ENCODE measurements at places on chromosomes 6 and 20.

DNA sequence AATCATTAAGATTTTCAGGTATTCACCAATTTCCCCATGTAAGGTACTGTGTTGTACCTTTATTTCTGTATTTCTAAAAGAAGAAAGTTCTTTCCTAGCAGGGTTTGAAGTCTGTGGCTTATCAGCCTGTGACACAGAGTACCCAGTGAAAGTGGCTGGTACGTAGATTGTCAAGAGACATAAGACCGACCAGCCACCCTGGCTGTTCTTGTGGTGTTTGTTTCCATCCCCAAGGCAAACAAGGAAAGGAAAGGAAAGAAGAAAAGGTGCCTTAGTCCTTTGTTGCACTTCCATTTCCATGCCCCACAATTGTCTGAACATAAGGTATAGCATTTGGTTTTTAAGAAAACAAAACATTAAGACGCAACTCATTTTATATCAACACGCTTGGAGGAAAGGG is 40.6 kb upstream of the SMIM28 start:
- DNase-seq = no peak

GRCh38 chr20:60313191-60313590 is 355.0 kb downstream of the CDH26 start:
- DNase-seq = no peak

DNA sequence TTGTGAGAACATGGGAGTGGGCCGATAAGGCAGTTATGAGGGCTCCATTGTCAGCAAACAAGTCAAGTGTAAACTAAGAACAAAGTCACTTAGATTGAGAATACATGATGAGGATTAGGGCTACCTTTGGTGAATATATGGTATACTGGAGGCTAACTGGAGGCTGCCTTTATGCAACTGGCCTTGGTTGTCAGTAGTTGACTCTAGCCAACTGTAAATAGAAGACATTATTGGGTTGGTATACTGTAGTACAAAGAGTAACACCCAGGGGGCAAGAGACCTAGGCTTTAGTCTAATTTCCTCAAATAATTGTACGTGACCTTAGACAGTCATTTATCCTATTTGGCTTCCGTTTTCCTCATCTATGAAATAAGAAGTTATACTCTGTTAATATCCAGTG is 235.2 kb downstream of the ARID1B start:
- no peak for DNase-seq

GRCh38 chr20:53869466-53870258 is 200.7 kb downstream of the BCAS1 start:
- peak; percentile 84 for DNase-seq

GRCh38 chr6:75830959-75831885 is 82.2 kb downstream of the MYO6 start:
- DNase-seq = no peak

DNA sequence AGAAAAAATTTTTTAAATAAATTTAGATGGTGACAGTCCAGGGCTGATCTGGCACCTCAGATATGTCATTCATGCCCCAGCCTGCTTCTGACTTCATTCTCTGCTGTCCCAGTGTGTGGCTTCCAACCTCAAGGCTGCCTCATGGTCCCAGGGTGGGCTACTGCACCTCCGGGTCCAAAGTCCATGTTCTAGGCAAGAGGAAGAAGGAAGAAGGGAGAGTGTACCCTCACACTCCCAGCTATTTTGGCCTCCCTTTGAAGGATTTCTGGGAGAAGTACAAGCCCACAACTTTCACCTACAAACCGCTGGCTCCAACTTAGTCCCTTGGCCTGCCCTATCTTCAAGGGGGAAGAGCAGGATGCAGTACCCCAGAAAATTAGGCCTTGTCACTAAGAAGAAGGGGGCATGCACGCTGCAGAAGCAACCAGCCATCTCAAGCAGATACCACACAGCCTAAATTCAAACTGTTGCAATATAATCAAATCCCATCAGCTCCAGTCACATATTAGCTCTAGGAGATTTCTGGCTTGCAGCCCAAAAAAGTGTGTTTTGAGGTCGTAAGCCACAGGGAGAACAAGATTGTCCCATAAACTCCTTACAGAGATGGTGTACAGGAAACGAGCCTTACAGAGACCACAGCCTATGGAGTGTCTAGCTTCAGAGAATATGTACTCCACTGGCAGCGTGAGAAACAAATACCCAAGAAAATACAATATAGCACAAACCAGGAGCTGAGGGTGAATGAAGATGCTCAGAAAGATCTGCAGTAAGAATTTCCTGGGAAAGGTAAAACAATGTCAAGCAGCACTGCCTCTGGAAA is 906 bp upstream of the BTN3A2 start:
- DNase-seq = no peak

DNA sequence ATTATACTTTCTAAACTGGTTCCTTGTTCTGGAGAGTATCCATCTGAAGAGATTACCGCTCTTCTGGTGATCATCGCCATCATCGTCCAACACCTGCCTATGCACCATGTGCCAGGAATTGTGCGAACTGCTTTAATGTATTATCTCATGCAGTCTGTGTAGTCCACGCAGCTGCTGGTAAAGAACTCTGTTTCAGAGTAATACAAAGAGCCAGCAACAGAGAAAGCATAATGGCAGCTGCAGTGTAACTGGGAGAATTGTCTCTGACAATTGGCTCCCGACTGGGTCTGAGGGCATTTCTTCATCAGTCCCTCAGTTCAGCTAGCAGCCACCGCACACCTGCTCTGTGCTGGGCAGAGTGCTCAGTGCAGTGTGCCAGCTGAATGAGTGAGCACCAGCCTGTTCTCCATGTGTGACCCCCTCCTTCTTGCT is 383.4 kb downstream of the GRIK2 start:
- DNase-seq = no peak

DNA sequence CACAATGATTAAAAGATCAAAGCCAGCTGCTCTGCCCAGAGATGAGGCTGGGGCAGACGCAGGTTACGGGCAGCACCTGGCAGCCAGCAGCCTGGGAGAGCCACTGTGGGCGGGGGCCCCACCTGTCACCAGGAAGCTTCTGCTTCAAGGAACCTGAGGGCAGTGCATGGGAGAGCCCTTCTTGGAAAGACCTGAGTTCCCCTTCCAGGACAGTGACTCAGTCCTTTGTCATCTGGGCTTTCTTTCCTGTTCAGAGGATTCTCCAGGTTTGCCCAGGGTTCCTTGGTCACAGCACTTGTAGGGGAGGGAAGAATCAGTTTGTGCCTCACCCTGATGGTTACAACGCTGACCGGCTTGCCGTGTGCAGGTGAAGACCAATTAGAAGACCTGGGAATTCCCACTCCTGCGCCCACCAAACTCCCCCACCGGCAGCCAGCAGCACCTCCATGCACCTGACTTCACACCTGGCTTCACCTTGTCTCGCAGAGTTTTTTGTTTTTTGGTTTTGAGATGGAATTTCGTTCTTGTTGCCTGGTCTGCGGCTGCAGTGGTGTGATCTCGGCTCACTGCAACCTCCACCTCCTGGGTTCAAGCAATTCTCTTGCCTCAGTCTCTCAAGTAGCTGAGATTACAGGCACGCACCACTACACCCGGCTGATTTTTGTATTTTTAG is 2.0 kb downstream of the ZBP1 start:
- DNase-seq = no peak

- no peak for DNase-seq
Measured at GRCh38 chr6:64727075-64727474, 980.0 kb downstream of the EYS start.

GRCh38 chr20:51013577-51014330 is 9.2 kb downstream of the KCNG1 start:
- DNase-seq = no peak

- no peak for DNase-seq
Measured at GRCh38 chr6:111734068-111735061, 128.7 kb upstream of the TRAF3IP2 start.

GRCh38 chr6:157788180-157788579 is 34.9 kb upstream of the SNX9 start:
- no peak for DNase-seq

GRCh38 chr6:157621406-157621805 is 201.6 kb upstream of the SNX9 start:
- no peak for DNase-seq

GRCh38 chr6:41872147-41872546 is 23.0 kb downstream of the USP49 start:
- DNase-seq = no peak

DNA sequence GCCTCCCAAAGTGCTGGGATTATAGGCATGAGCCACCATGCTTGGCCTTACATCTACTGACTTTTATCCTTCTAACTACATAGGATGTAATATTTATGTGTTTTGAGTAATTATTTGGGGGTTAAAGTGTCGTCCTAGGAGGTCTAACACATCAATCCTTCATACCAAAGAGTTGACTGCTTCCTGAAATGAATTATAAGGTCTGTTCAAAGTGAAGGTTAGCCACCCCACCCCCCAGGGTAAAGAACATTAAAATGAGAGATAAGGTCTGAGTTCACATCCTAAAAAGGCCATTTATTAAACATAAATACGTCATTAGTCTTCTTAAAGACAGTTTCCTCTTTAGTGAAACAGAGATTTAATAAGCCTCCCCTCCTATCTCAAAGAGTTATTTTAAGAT is 33.8 kb downstream of the TNFAIP3 start:
- DNase-seq = no peak

- DNase-seq = no peak
Measured at GRCh38 chr6:1701668-1702353, 92.1 kb downstream of the FOXC1 start.

DNA sequence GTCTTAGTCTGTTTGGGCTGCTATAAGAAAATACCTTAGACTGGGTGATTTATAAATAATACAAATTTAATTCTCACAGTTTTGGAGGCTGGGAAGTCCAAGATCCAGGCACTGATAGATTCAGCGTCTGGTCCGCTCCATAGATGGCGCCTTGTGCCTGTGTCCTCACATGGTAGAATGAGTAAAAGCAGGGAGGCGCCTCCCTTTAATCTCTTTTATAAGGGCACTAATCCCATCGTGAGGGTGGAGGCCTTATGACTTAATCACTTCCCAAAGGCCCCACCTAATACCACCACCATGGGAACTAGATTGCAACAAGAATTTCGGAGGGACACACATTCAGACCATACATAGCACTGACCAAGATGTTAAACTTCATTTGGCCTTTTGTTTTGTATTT is 91.2 kb upstream of the TMEM181 start:
- DNase-seq = no peak

DNA sequence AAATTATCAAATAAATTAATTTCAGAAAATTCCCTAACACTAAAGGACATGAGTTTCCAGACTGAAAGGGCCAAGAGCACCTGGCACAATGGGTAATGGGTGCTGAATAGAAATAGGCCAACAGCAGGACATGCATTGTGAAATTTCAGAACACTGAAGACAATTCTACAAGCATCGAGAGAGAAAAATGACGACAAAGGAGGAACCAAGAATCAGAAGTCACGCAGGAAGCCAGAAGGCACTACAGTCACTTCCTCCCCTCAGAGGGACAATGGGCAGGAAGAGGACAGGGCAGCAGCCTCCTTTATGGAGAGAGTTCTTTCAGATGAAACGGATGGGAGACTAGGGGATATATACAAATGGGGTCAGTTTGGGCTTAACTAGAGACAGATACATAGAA is 29.6 kb downstream of the PCNA start:
- DNase-seq = no peak

DNA sequence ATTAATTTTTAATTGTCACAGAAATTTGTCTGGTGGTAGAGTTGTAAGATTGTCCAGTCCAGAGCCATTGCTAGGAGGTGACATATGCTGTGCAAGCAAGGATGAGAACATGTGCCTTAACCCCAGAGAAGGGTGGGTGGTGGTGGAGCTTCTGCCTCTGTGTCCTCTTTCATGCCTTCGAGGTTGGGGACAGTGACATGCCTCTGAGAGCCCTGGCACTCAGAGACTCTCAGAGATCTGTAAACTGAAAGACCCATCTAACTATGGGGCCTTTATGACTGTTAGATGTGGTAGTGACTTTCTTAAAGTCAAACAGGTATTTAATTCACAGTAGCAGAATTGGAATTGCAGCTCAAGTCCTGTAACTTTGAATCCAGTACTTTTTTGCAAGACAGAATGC is 132.4 kb downstream of the JARID2 start:
- no peak for DNase-seq

- no peak for DNase-seq
Measured at GRCh38 chr20:49964964-49965780, 17.6 kb upstream of the SNAI1 start.

DNA sequence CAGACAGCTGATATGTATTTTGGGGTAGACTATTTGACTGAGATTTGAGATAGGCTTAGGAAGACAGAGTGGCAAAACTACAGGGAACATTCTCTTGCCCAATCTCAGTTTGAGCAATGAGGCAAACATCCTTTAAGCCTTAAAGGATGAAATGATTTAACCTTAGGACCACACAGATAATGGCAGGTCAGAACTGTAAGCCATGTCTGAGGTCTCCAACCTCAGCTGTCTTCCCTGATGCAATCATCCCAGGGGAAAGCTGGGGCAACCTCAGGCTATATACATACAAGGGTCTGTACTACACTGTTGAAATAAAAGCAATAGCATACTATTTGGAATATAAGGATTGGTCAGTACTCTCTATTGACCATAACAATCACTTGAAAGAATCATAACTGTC is 83.8 kb upstream of the NUP153 start:
- no peak for DNase-seq

- no peak for DNase-seq
Measured at GRCh38 chr6:113653275-113653674, 203.9 kb upstream of the MARCKS start.

DNA sequence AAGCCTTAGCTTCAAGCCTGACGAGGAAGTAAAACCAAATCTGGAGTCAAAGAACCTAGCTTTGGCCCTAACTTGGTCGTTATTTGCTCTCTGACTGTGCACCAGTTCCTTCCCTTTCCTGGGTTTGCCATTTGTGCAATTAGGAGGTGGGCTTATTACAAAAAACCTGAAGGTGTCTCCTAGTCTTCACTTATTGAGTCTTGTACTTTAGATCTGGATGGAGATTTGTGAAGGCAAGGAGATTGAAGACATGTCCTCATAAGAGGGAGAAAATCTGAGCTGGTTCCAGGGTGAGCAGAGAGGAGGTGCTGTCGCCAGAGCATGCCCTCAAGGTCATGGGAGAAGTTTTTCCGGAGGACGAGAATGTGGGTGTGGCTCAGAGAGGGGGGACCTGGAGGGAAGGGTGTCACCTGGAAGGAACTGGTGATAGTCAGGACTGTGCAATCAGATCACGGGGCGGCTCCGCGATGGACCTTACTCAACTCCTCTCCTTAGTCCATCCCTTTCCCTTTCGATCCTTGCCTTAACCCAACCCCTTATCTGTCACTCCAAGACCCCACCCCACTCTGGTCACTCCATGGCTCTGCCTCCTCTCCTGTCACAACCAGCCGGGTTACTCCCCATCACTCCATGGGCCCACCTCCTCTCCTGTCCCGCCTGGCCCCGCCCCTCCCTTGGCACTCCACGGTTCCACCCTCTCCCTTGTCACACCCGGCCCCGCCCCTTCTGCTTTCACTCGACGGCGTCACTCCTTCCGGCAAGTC is 588 bp upstream of the ACSS2 start:
- peak; percentile 95 for DNase-seq

DNA sequence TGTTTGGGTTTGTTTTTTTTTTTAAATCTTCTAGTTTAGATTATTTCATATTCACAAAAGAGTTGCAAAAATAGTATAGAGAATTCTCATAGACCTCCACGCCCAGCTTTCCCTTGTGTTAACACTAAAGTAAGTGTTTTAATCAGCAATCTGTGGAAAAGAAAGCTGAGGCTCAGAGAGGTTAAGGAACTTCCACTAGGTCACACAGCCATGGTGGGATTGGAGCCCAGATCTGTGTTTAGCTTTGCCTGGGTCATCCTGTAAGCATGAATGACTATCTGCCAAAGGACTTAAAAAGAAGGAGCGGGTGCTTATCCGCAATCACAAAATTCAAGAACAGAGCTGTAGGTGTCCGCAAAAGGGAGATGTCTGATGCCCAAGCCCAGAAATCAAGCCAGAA is 60.5 kb downstream of the EDN3 start:
- DNase-seq = no peak

GRCh38 chr20:63381781-63382431 is 20.8 kb upstream of the CHRNA4 start:
- DNase-seq = peak; percentile 5
